Effector CD8-positive, alpha-beta T cell (primary cell): ENCODE measurements at places on chromosomes 2 and 18.

GRCh38 chr2:126660971-126661370 lies 5.0 kb downstream of the GYPC start:
- DNase-seq = no peak

DNA sequence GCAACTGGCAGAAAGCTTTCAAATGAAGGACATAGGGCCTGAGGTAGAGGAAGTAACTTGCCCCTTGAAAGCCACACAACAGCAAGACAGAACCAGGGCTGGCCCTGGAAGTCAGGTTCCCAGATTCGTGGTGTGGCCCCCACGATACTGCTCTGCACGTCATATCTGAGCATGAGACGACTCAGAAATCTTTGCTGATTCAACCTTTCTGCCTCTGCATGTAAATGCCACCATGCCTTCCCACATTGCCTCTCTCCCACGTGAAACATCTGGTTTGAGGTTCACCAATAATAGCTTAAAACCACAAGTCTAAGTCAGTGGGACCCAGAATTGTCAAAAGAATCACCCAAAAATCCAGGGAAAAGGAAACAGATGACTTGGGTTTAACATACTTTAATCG lies 214.0 kb upstream of the TRIB2 start:
- no peak for DNase-seq

- DNase-seq = no peak
Measured at GRCh38 chr2:71700658-71701397, 247.5 kb downstream of the DYSF start.

- DNase-seq = no peak
Measured at GRCh38 chr2:110678457-110679336, 834 bp upstream of the BUB1 start.

GRCh38 chr2:37892436-37893114 lies 32.5 kb upstream of the RMDN2 start:
- DNase-seq = no peak

DNA sequence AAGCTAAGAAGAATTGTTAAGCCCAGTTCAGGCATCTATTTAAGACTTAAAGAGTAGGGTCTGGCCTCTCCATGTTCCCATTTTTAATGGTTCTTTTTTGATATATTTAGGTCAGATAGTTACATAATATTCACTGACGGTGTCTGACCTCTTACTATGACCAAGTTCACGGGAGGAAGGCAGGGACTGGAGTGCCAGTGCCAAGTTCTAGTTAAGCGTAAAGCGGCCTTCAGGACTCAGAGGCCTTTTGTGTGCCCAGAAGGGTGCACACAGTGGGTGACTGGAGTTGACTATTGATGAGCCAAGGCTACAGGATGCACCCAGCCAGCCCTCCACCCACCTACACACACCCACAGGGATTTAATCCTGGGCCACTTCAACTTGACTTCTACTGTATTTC lies 290.9 kb downstream of the PIEZO2 start:
- no peak for DNase-seq

DNA sequence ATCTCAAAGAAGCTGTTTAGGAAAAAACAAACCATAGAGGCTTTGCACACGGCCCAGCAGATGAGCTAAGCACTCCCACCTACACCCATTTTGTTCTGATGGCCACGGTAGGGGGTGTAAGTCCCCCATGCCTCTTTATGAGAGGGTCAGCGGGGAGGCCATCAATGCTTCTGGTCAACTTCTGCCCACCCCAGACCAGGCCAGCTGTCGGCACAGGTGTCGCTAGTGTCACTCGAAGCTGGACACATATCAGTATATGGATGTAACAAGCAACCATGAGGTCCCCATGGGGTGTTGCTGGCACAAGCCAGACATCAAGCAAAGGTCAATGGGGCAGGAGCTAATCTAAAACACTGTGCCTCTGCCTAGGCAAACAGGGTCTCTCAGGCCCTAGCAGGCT lies 23.7 kb upstream of the SLC35F6 start:
- no peak for DNase-seq

GRCh38 chr2:199464606-199465352 lies 7.0 kb upstream of the SATB2 start:
- DNase-seq = no peak

DNA sequence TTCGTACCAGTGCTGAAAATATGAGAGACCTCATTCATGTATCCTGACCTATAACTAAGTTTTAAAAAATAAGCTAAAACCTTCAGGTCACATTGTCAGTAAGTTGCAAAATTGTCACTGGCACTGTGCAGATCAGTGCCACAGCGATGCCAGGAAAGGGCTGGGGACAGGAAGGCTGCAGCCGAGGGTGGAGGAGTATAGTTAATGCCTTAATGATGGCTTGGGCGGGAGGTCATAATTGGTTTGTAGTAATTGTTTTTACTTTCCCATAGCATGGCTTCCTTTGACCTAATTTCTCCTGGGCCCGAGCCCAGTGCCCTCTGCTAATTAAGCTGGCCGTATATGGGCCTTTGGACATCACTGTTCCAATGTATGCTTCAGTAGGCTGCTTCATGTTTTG lies 47.2 kb upstream of the RAB12 start:
- no peak for DNase-seq

GRCh38 chr2:101628030-101628392 lies 69.5 kb upstream of the MAP4K4 start:
- no peak for DNase-seq

GRCh38 chr2:8551622-8552074 lies 130.2 kb upstream of the ID2 start:
- DNase-seq = no peak

DNA sequence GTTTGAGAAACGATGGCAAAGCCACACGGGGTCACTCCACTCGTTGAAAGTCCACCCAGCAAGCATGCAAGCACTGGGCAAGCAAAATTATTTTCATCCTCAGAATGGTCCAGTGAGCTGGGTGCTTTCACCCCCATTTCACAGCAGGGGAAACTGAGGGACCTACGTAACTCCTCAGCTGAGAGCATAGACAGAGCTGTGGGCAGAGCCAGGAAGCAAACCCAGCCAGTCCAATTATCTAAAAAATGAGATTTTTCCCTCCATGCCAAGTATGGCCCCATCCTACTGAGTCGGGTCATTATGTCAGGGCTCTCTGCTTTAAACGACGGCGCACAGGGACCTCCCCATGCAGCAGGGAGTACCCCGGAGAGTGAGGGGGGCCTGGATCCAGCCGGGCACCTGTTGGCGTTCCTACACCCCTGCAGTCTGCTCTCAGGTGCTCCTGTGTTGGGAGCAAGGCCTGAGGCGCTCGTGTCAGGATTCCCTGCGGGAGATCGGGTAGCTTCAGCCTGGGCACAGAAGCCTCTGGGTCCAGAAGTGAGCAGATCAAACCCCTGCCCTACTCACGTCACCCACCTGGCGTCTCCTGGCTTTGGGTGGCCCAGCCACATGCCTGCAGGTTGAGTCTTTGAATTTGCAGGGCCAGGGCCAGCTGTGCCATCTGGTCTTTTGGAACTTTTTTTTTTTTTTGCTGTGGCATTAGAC lies 17.3 kb downstream of the TWIST2 start:
- DNase-seq = no peak

GRCh38 chr2:181243319-181243718 lies 213.9 kb upstream of the ITGA4 start:
- no peak for DNase-seq

- DNase-seq = no peak
Measured at GRCh38 chr2:26177122-26177521, 4.2 kb downstream of the GAREM2 start.

- DNase-seq = peak; percentile 87
Measured at GRCh38 chr2:27890924-27891672, 569 bp downstream of the BABAM2 start.
